DMS153 (cell line): ENCODE measurements at places on chromosomes 1 and 21.

- DNase-seq, result no peak
Measured at GRCh38 chr1:33188572-33189275, 6.9 kb upstream of the TRIM62 start.

GRCh38 chr1:166383137-166383536, 216.3 kb upstream of the FAM78B start:
- DNase-seq, result no peak

GRCh38 chr1:169105434-169106094, 926 bp upstream of the ATP1B1 start:
- peak; percentile 92 for DNase-seq

- DNase-seq, result no peak
Measured at GRCh38 chr21:41640748-41641509, 125.9 kb downstream of the RIPK4 start.

- DNase-seq, result no peak
Measured at GRCh38 chr1:182359645-182360044, 31.9 kb downstream of the GLUL start.

GRCh38 chr1:156128654-156129597, 14.4 kb downstream of the LMNA start:
- DNase-seq, result no peak

DNA sequence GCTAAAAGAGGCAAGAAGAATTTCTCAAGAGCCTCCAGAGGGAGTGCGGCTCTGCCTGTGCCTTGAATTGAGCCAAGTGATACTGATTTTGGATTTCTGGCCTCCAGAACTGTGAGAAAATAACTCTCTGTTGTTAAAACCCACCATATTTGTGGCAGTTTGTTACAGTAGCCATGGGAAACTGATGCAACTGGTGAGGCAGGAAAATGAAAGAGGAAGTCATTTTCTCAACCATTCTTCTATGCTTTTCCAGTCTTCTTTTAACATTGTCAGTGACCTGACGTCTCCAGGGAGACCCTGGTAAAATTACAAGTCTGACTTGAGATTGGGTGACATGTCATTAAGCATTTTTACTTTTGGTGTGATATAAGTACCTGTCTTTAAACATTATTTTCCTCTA, 5.8 kb downstream of the OR6P1 start:
- no peak for DNase-seq

- DNase-seq, result no peak
Measured at GRCh38 chr1:167439301-167439988, 78.9 kb downstream of the CD247 start.

GRCh38 chr21:32203877-32204480, 74.9 kb downstream of the MIS18A start:
- no peak for DNase-seq

DNA sequence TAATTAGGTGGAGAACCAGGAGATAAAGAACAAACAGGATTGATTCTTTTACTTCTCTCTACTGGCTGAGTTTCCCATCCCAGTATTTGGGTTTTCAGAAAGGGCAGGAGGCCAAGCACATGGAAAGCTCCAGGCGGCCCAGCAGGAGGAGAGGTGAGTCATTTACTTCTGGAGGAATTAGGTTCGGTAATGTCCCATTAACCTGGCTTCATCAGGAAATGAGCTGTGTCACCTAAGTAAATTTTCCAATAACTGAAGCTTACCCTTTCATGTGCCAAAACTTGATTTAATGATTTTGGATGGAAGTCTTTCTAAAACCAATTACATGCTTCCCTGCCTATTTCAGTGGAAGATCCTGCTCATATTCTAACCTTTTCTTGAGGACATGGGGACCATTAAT, 257.6 kb upstream of the USP24 start:
- DNase-seq, result no peak

DNA sequence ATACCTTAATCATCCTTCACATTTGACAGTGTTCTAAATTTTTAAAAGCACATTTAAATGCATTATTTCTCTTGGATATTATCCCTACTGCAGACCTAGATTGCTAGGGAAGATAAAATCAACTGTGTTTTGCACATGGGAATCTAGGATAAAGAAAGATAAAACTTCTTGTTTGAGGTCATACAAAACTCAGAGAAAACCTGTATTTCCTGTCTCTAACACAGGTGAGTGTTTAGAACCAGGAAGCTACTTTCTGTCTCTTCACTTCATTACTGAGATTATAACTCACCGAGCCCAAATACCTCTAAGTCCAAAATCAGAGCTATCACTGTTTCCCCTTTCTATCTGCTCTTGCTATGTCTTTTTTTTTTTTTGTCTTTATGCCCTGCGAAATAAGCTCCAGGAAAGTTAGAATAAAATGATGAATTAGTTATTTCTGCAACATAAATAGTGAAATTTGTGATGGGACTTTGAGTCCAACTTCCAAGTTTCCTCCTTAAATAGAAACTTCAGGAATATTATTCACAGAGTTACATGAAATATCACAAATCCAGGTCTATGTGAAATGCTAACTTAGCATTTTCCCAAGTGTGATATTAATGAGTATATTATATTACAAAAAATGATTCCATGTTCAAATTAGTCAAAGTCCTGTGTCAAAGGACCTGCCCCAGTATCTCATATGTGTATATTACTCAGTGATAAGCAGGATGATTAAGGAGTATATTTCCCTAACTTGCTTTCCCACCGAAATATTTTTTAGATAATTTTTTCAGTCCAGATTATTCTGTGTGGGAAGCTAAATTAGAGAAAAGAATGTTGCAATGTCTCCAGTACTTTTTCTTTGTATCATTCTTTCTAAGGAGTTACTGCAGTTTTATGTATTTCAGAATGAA, 226.4 kb downstream of the PLA2G4A start:
- DNase-seq, result no peak
